ENCODE measurements at places on chromosomes 4 and X.

DNA sequence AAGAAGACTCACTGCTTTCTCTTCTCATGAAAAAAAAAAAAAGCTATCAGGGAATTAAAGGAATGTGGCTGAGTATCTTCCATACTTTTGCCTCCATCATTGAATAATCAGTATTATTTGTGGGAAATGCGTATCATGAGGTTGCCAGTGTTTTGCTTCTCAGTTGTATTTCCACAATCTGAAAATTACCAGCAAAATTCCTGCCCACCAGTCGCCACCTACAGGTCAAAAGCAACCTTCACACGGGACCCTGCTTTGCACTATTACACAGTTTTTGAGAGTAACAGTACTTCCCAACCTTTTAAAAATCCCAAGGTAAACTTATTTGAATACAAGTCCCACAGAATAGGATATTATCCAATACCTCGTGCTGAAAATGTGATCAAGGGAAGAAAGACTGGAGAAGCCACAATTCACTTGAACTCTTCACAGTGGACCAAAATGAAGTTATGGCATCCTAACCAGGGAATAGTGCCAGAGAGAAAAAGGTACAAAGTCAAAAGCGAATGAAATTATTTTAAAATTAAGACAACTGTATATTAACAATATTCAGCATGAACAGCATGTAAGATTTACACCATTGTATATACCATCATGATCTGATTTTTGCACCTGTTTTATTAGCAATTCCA lies 30.4 kb downstream of the PGRMC1 start:
- DNase-seq, result peak; percentile 12

GRCh38 chrX:120718969-120719368 lies 89.1 kb upstream of the C1GALT1C1 start:
- DNase-seq, result no peak

GRCh38 chr4:113179091-113179490 lies 129.6 kb downstream of the ANK2 start:
- no peak for DNase-seq

DNA sequence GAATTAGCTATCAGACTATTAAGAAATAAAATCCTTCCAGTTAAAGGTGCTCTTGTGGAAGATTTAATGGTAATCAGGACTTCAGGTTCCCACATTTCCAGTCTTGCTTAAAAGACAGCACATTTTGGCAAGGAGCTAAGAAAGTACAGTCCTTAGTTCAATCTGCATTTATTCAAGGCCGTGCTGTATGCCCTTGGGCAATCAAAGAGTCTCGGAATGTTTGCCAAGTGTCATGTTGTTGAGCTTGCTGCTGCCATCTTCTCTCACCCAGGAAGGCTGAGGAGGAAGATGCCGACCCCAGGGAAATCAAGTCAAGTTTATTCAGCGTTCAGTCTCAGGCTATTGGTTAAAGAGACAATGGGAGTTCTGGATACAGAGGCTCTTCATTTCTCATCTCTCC lies 388.1 kb upstream of the IGFBP7 start:
- no peak for DNase-seq

GRCh38 chr4:167234316-167234881 lies at the start of gene SPOCK3:
Gene SPOCK3 (minus strand): TSS chr4:167234494.
- DNase-seq, result no peak

- no peak for DNase-seq
These were observed 565.7 kb downstream of the PPARGC1A start for GRCh38 chr4:23324021-23324690.

GRCh38 chr4:6283282-6283681 lies 13.6 kb downstream of the WFS1 start:
- no peak for DNase-seq

DNA sequence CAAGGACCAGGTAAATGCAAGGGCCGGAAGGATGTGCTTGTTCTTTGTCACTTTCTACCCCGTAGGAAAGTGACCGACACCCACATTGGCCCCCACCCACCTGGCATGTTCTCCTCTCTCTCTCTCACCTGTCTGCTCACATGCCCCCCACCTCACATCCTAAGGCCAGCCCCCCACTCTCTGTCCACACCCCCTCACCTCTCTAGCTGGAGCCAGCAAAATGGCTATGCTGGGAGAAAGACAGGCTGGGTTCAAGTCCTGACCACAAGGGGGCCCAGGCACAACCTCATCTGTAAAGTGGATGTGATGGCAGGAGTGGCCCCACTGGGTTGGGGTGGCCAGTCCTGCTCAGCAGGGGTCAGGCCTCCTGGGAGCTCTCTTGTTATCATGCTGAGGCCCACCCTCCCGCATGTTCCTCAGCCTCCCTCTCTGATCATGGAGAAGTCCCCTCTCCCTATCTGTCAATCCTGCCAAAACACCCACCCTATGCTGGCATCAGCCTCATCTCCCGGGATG lies 1.7 kb upstream of the PPP2R2C start:
- DNase-seq, result no peak

DNA sequence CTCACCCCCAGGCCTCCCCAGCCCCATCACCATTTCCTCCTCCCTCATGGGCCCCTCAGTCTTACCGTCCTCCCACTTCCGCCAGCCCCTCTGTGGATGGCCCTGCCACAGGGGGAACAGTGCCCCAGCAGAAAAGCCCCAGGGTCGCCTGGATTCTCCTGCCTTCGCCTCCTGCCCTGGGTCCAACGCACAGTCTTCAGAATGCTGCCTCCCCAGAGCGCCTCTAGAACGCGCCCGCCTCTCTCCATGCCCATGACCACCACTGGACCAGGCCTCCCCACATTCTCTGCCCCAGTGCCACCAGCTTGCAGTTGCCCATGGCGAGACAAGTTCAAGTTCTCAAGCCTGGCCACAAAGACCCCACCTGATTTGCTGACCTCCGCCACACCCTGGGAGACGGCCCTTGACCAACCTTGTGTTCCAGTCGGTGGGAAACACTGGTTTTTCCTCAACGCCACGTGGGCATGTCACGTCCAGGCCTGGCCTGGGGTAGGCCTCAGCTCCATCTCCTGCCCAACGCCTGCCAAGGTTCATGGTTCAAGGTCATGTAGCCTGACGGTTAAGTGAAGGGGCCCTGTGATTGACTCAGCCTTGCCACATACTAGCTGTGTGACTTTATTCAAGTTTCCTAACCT lies 634 bp upstream of the PLXNB3 start:
- no peak for DNase-seq

GRCh38 chr4:13918991-13919441 lies 291.5 kb upstream of the BOD1L1 start:
- DNase-seq, result no peak

- no peak for DNase-seq
These were observed 656.8 kb downstream of the IQCM start for GRCh38 chr4:149158817-149159216.

DNA sequence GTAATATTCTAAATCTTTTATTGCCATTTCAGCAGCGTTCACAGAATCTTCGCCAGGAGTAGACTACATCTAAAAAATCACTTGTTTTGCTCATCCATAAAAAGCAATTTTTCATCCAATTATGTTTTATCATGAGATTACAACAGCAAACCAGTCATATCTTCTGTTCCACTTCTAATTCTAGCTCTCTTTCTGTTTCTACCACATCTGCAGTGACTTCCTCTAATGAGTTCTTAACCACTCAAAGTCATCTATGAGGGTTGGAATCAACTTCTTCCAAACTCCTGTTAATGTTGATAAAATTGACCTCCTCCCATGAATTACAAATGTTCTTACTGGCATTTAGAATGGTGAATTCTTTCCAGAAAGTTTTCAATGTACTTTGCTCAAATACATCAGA lies 174.4 kb upstream of the BRWD3 start:
- DNase-seq, result no peak

DNA sequence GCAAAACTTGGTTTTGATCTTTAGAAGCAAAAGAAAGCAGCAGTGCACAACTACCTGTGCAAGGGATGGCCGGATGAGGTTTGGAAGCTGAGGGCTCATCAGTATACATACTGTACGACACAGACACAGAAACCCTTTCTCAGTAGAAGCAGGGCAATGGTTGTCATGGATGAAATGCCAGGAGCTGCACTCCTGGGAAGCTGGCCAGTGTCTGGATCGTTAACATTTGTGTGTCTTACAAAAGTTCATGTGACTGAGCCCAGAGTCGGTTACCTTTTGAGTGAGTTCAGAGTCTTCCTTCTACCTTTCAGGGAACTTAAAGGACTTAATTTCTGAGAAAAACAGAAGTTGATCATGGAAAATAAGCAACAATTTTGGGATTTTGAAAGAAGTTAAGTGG lies 230.3 kb downstream of the APBB2 start:
- DNase-seq, result no peak

Data from activated T-cell treated with anti-CD3 and anti-CD28 coated beads for 4 hours (primary cell).